ENCODE measurements at places on chromosomes 1 and 21. TPM values are rescaled to one million over a fixed set of nuclear protein-coding genes. Genes with fewer than 3 reads are reported as not detected.

The UMODL1 gene
- 0.10 TPM for total RNA-seq

The MTF2 gene
- total RNA-seq = 49.9 TPM

The RAB3GAP2 gene
- 55.4 TPM for total RNA-seq

The FCRL5 gene
- total RNA-seq = not detected

The RNF186 gene
- total RNA-seq = not detected

The CELA3B gene
- not detected for total RNA-seq

The BMP8B gene
- 0.12 TPM for total RNA-seq

The CCDC181 gene
- not detected for total RNA-seq

The LRRC8C gene
- 55.2 TPM for total RNA-seq

The DAB1 gene
- total RNA-seq = 1.2 TPM

The MAP3K7CL gene
- total RNA-seq = 5.0 TPM

- H3K27me3 ChIP-seq = peaks cover 38% of the 10 kb centered on the region
- H3K36me3 ChIP-seq = no peaks in the 10 kb centered on the region
- H3K4me3 ChIP-seq = no peak overlapping the region
- H3K4me1 ChIP-seq = peaks cover 16% of the 10 kb centered on the region
- no peak overlapping the region for H3K27ac ChIP-seq
Measured at GRCh38 chr1:230429067-230429735, 3.1 kb upstream of the PGBD5 start.

DNA sequence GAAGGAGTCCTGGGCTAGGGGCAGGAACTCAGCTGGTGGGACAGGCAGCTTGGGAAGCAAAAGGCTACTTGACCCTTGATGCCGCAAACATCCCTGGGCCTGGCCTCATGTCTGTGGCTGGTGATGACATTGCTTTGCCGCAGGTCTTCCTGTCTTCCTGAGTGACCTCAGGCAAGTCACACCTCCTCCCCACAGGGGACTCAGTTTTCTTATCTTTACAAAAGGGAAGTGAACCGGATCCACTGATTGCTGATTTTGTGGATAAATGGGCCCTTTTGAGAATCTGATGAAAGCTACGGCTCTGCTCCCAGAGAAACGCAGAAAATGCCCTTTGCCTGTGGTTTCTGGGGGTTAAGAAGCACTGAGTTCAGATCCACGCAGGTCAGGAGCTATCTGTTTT is 20.7 kb downstream of the PLOD1 start:
- no peak overlapping the region for H3K4me3 ChIP-seq
- H3K27me3 ChIP-seq = no peaks in the 10 kb centered on the region
- H3K4me1 ChIP-seq = no peaks in the 10 kb centered on the region
- no peaks in the 10 kb centered on the region for H3K36me3 ChIP-seq

- H3K27me3 ChIP-seq = peaks cover 17% of the 10 kb centered on the region
- peaks cover 24% of the 10 kb centered on the region for H3K4me1 ChIP-seq
- H3K36me3 ChIP-seq = no peaks in the 10 kb centered on the region
- peak; percentile 85 for DNase-seq
- no peak overlapping the region for H3K4me3 ChIP-seq
Measured at GRCh38 chr1:159936273-159936904, 9.0 kb downstream of the IGSF9 start.

- H3K27me3 ChIP-seq = peaks cover 14% of the 10 kb centered on the region
- H3K4me1 ChIP-seq = no peaks in the 10 kb centered on the region
- no peak overlapping the region for H3K27ac ChIP-seq
- H3K36me3 ChIP-seq = no peaks in the 10 kb centered on the region
Measured at GRCh38 chr1:63122079-63122478, 200.3 kb upstream of the FOXD3 start.

DNA sequence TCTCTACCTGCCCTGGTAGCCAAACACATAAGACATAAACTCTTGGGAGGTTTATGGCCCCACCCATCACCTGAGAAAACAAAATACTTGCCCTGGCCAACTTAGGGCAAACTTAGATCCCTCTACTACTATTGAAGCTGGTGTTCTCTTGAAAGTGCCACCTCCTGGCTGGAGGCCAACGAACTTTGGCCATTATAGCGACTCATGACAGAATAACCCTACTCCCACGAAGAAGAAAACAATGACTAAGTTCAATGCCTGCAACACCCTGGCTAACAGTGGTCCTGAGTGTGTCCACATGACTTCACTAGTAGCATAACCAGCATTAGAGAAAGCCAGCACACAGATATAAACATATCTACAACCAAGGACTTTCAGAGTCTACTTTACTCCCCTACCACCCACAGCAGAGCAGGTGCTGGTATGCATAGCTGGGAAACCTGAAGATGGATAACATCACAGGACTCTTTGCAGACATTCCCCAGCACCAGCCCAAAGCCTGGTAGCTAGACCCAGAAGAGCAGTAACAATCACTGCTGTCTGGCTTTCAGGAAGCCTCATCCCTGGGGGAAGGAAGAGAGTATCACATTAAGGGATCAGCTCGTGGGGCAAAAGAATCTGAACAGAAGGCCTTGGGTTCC is 81.0 kb downstream of the SLC30A10 start:
- no peaks in the 10 kb centered on the region for H3K27me3 ChIP-seq
- H3K36me3 ChIP-seq = no peaks in the 10 kb centered on the region
- no peak overlapping the region for H3K4me3 ChIP-seq

DNA sequence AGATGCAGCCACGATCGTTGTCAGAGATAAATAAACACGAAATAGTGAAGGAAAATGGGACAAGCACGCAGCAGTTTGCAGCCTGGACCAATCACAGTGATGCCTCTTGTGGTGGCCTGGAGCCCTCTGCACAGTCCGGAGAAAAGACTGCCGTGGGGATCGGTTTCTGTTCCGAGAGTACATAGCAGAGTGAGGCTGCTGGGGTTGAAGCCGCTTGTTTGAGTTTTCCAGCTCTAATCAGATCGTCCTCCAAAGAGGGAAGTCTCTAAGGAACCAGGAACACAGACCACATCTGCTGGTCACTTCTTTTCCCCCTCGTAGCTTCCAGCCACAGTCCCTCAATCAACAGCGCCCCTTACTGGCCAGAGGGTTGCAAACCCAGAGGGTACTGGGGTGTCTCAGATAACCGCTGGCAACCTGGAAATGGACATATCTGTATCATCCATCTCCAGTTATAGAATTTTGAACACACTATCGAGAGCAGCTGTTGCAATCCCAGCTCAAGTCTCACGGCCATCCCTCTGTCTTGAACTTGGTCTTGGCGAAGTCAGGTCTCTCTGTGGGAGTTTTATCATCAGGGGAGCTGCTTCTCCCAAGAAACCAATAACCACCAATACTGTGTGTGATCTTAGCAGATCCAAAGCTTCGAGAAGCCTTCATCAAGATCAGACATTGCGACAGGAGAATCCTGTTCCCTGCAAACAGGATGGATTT is 57.4 kb downstream of the OLIG1 start:
- H3K4me3 ChIP-seq = peak overlapping the region; percentile 39
- H3K36me3 ChIP-seq = no peaks in the 10 kb centered on the region
- H3K27me3 ChIP-seq = peaks cover 14% of the 10 kb centered on the region
- H3K27ac ChIP-seq = no peak overlapping the region

DNA sequence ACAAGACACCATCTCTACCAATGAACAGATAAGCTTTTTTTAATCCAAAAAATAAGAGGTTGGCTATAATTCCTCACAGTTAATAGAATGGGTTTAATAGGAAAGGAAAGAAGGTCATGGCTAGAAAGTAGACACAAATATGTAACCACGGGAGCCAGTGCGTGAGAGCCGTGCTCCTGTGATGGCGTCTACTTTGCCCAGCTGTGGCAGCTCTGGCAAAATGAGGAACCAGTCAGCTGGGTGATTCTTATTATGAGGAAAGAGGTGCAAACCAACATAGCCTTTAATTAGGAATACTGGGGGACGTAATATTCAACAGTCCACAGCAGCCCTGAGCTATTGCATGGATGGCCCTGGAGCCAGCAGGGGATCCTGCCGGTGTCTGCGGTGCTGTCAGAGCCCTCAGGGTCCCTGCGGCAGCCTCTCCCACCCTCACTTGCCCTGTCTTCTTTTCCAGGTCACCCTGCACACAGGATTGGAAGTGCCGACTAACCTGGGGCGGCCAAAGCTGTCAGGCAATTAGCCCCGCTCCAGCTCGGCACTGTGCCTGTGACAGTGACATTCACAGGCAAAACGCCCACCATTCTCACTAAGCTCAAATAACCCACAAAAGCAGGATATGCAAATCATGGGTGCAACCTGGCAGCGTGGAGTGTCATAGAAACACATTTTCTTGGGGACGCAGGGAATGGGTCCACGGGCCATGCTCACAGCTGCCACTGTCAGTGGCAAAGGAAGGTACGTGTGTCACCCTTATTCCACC is 25.9 kb upstream of the GNPAT start:
- peaks cover 5% of the 10 kb centered on the region for H3K27me3 ChIP-seq
- no peak overlapping the region for H3K27ac ChIP-seq
- H3K4me1 ChIP-seq = peaks cover 11% of the 10 kb centered on the region
- no peaks in the 10 kb centered on the region for H3K36me3 ChIP-seq
- no peak for DNase-seq

DNA sequence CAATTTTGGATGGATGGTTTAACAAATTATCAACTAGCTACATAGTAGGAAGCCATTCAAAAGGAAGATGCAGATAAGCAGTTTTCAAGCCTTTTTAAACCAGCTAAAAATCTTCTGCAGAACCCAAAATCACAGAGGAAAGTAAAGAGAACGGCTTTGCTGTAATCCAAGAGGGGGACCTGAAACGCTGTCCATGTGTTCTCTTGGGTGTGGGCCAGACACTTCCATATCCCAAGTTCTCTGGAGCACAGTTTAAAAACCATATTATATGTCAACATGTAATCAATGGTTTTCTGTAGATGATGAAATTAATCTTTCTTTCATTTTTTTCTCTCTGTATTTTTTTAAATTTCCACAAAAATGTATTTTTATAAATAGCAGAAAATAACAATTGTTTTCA is 90.5 kb downstream of the SELENOF start:
- no peaks in the 10 kb centered on the region for H3K36me3 ChIP-seq
- no peak overlapping the region for H3K4me3 ChIP-seq
- no peak for DNase-seq
- H3K4me1 ChIP-seq = no peaks in the 10 kb centered on the region
- H3K27ac ChIP-seq = no peak overlapping the region

GRCh38 chr1:111417755-111418154 is 9.8 kb downstream of the OVGP1 start:
- peaks cover 3% of the 10 kb centered on the region for H3K4me1 ChIP-seq
- no peak overlapping the region for H3K27ac ChIP-seq
- no peaks in the 10 kb centered on the region for H3K36me3 ChIP-seq
- no peak for DNase-seq

- no peaks in the 10 kb centered on the region for H3K27me3 ChIP-seq
- H3K4me3 ChIP-seq = no peak overlapping the region
- H3K27ac ChIP-seq = peak overlapping the region; percentile 89
- peaks cover 21% of the 10 kb centered on the region for H3K4me1 ChIP-seq
- DNase-seq = peak; percentile 18
Measured at GRCh38 chr1:243837907-243838535, 12.0 kb downstream of the AKT3 start.

GRCh38 chr1:178451529-178451928 is 45.2 kb downstream of the CLEC20A start:
- no peak overlapping the region for H3K4me3 ChIP-seq
- no peak overlapping the region for H3K27ac ChIP-seq
- DNase-seq = no peak
- no peaks in the 10 kb centered on the region for H3K4me1 ChIP-seq
- no peaks in the 10 kb centered on the region for H3K27me3 ChIP-seq

GRCh38 chr1:176897350-176898236 is 266.9 kb downstream of the ASTN1 start:
- DNase-seq = peak; percentile 42
- H3K4me1 ChIP-seq = peaks cover 3% of the 10 kb centered on the region
- no peaks in the 10 kb centered on the region for H3K36me3 ChIP-seq
- no peak overlapping the region for H3K27ac ChIP-seq

DNA sequence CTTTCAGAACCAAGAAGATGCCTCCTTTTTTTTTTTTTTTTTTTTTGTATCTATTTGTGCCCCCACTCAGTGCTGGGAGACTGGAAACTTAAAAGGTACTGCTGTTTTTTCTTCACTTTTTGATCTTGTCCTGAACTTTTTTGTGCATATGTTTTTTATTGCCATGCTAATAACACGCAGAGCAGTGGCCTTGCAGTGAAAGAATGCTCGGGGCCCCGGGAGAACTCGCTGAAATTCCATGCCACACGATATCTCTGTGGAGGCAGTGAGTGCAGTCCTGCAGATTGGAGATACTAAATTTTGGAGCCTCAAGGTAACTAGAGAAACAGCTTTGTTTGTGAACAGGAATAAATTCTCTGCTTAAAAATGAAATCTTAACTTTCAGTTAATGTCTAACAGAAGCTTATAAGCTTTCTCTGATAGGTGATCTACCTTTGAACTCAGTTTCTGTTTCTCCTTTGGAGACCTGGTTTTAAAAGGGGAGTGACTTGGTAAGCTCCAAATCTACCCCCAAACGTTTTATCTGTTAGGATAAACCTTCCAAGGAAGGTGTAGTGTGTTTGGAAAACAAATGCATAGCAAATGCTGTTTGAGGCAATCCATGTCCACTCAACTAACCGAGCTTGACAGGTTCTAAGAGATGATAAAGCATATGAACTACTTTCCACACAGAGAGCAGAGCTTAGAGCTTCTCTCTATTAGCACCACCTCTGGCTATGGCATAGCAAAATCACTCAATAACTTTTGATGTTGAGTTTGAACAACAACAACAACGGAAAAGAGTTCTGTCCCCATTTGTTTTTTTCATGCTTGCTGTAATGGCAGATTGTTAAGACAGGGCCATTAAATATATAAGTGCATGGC is 113.7 kb upstream of the PLXNA2 start:
- no peaks in the 10 kb centered on the region for H3K36me3 ChIP-seq
- H3K4me3 ChIP-seq = no peak overlapping the region
- H3K27ac ChIP-seq = no peak overlapping the region
- H3K27me3 ChIP-seq = peaks cover 4% of the 10 kb centered on the region
- no peak for DNase-seq
